Stimulated activated CD4-positive, alpha-beta T cell treated with anti-CD3 and anti-CD28 coated beads, TNF-alpha, amount 100 ng/mL, for 1 hour (primary cell): ENCODE measurements at places on chromosomes 12 and 14.
A peak's percentile ranks its signal among the peaks of the same experiment; 100 is the strongest.

DNA sequence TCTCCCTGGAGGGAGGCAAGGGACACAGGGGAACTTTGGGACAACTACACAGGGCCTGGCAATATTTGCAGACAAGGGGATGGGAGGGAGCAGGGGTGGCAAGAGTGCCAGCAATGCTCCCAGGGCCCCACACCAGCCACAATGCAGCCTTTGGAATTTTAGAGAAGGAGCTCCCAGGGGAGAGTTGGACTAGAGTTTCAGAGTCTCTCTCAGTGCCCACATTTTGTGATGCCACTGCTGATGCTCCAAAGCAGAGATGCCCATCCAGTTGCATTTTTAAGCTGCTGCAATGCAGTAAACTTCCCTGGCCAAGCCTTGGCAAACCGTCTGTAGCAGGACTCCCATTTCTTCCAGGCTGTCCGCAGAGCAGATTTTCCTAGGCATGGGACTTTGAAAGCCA is 98.9 kb downstream of the ZFP36L1 start:
- DNase-seq, result no peak

DNA sequence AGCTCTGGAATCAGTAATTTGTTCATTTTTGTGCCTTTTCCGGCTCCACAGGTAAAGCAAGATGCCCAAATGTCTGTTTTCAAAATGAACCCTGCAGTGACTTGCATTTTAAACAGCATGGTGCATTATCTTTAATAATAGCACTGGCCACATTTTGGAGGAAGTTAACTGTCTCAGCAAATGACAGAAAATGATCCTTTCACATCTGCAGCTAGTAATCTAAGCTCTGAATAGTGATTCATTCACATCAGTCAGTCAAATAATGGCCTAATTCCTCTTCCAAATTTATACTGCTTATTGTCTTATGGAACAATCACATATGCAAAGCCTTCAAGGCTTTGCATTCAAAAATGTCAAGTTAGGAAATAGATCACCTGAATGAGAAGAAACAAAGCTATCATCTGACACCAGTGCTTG is 75.6 kb downstream of the PPM1H start:
- DNase-seq, result no peak

GRCh38 chr14:77543240-77543551 is 44.6 kb upstream of the ISM2 start:
- no peak for DNase-seq

- peak; percentile 17 for DNase-seq
Measured at GRCh38 chr14:34931206-34931605, 51.6 kb upstream of the SRP54 start.

DNA sequence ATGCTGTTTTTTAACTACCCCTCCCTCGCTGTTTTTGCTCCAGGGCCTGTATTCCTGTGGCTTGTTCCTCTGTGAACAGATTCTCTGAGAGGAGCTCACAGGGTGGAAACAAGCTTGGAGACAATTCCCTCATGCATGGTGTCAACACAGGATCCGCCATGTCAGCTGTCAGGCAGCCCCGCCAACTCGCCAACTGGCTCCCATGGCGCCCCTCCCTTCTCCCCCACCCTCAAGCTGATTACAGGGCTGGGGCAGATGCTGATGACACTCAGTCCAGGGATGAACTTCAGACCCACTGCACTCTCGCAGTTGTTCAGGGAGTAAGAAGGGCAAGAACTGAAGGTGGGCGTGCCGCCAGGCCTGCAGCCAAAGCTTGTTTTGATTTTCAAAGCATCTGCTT is 229.9 kb downstream of the NTF3 start:
- DNase-seq, result no peak

- no peak for DNase-seq
Measured at GRCh38 chr14:29166507-29166906, 399.9 kb downstream of the FOXG1 start.

GRCh38 chr12:89166525-89166934 is 185.8 kb downstream of the DUSP6 start:
- no peak for DNase-seq

- no peak for DNase-seq
Measured at GRCh38 chr14:77859934-77860570, 60.1 kb downstream of the ADCK1 start.

DNA sequence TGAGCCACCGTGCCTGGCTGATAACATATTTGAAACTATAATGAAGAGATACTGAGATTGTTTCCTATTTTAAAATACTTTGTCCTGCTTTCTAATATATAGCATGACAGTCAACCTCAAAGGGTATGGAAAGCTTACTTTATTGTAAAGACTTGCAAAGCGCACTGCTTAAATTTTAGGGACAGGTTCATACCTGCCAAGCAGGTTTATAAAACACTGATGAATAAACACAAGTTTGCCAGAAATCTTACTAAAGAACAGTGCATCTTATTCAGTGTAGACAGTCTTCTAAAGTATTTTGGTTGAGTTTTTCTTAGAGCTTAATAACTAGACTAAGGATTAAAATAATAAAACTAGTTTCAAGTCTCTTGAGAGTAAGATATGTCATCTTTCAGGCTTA is 4.8 kb downstream of the C12orf71 start:
- DNase-seq, result no peak
